ENCODE measurements at places on chromosomes 16 and 17.
A peak's percentile ranks its signal among the peaks of the same experiment; 100 is the strongest.

GRCh38 chr17:77420804-77421629, 280.2 kb downstream of the SEC14L1 start:
- DNase-seq, result peak; percentile 82

GRCh38 chr17:12966413-12966812, 51.4 kb downstream of the ELAC2 start:
- DNase-seq, result no peak

DNA sequence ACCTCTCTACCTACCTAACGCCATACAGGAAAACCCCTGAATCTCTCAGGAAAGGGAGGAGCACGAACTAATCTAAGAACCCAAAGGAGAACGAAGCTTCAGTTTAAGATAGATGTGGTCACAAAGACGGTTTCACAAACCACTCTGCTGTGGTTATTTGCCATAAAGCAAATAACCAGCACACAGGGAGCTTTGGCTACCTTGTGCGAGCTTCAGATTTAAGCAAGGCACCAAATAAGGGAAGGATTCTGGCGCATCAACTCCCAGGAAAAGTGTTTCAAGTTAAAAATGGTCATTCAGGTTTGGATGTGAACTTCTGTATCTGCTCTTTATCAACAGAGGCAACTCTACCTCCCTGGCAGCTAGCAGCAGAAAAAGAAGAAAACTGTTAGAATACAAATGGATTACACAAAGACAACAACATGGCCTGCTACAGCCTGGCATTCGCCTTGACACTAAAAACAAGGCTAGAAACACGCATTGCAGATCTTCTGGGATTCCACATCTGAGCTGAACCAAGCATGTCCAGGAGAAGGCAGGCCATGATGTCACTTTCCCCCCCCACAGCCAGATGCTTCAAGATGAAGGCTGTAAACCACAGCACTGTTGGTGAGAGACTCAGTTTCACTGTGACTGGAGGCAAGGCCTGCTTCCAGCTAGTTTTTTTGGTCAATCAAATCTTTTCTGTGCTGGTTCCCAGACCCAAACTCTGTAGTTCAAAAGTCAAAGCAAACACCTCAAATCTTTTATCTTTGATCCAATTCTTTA, 43.6 kb downstream of the SMG6 start:
- no peak for DNase-seq

DNA sequence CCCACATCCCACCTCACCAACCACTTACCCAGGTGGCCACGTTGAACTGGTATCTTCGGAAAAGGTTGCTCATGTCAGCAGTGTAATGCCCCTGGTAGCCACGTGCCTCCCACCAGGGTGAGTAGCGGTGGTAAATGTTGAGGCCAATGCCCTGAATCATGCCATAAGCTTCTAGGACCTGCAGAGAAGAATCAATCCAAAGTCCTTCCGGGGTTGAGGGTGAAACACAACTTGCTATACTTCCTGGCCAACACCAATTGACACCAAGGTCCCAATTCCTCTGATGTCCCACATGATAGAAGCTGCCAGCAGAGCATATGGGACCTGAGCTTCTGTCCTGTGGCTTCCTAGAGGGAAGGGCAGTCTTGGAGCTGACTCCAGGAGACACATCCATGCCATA, 11.3 kb upstream of the CNOT1 start:
- DNase-seq, result no peak

GRCh38 chr17:64230791-64231408, 32.2 kb downstream of the TEX2 start:
- no peak for DNase-seq

DNA sequence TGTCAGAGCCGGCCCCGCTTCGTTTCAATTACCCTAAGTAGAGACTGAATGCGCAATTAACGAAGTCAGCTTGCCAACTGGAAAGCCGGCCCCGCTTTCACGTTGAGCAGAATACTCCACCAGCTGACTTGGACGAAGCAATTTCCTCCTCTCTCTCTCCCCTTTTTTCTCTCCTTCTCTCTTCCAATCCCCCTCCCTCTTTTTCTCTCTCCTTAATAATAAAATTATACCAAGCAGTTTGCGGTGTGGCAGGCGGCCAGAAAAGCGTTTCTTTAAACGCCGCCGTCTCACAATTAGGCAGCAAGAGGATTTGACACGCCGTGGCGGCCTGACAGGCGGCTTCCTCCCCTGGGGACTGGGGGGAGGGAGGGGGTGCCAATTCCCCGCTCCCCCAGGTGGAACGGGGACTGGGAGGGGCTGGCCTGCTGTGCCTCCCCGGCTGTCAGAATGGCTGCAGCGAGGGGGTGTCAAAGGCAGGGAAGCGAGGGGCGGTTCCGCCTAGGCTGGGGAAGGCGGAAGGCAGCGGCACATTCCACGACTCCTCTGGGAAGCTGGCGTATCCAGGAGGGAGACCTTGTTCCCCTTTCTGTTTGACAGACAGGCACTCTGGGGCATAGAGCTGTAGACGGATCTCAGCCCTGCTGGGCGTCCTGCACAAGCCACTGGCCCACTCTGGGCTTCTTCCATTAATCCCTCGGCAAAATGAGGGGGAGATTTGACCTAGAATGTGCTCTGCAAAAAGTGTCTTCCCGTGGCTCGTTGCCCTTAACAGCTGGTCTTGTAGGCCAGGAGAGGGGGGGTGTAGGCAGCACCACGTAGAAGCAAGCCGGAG, 52.7 kb downstream of the SREBF1 start:
- peak; percentile 68 for DNase-seq

DNA sequence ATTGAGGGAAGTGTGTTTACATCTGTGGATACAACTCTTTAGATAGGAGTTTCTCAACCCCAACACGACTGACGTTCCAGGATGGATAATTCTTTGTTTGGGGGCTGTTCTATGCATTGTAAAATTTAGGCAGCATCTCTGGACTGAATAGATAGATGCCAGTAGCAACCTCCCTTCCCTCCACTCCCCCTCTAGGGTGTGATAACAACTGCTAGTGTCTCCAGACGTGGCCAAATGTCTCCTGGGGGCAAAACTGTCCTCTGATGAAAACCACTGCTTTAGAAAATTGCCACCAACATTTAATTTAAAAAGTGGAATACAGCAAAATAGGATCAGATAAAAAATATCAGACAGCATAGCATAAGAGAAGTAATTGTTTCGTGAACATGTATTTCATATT, 79.9 kb downstream of the HS3ST3A1 start:
- DNase-seq, result no peak

DNA sequence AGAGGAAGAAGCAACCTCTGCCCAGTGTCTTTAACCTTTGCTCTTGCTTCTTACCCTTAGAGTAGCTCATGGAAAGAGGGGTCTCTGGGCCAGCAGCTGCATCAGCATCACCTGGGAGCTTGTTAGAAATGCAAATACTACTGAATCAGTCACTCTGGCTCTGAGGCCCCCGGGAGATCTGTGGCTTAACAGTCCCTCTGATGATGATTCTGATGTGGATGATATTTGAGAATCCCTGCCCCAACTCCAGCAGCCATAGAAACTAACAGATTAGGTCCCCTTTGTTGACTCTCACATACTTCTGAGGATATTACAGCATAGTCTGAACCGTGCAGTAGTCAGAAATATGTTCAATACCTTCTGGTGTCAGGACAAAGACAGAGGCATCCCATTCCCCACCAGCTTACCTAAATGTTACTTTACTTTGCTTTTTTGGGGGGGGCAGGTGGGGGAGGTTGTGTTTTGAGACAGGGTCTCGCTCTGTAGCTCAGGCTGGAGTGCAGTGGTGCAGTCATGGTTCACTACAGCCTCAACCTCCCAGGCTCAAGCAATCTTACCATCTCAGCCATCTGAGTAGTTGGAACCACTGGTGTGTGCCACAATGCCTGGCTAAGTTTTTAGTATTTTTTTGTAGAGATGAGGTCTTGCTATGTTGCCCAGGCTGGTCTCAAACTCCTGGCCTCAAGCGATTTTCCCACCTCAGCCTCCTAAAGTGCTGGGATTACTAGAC, 220.1 kb downstream of the CCDC182 start:
- DNase-seq, result no peak

GRCh38 chr17:41810659-41811548, 845 bp downstream of the P3H4 start:
- DNase-seq, result no peak

GRCh38 chr17:37259030-37259735, 116.6 kb upstream of the C17orf78 start:
- no peak for DNase-seq

All from SK-N-DZ (cell line).